ENCODE measurements at places on chromosomes 1 and 21.

- no peak for DNase-seq
Measured at GRCh38 chr1:91176250-91176649, 154.4 kb upstream of the ZNF644 start.

DNA sequence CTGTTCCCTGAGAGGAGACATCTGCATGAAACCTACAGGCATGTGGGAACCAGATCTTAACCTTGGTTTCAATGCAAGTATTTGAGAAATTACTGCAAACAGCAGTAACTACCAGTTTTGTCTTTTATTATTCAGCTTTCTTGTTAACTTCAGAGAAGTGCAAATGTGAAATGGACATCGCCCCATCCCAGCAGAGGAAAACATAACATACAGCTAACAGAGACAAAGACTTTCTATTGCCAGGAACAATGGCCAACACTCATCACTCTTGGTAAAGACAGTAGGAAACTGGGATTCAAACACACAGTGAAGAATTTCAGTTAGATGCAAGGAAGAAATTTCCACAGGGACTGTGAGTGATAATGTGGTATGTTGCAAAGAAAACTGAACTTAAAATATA, 115.1 kb downstream of the SLC30A10 start:
- DNase-seq, result no peak

- DNase-seq, result no peak
Measured at GRCh38 chr1:223844787-223845036, 1.0 kb downstream of the TP53BP2 start.

GRCh38 chr1:45926330-45926729, 122.9 kb downstream of the MAST2 start:
- no peak for DNase-seq

GRCh38 chr1:15640667-15641066, 23.4 kb downstream of the DDI2 start:
- DNase-seq, result no peak

GRCh38 chr1:14853518-14853917, 255.0 kb downstream of the KAZN start:
- no peak for DNase-seq

- no peak for DNase-seq
Measured at GRCh38 chr1:117826540-117827078, 102.8 kb downstream of the GDAP2 start.

GRCh38 chr1:31663622-31664452, 19.2 kb upstream of the PEF1 start:
- DNase-seq, result peak; percentile 40

- DNase-seq, result no peak
Measured at GRCh38 chr1:115680730-115681111, 39.0 kb downstream of the VANGL1 start.

- DNase-seq, result no peak
Measured at GRCh38 chr21:37551993-37552355, 185.4 kb downstream of the DYRK1A start.

- no peak for DNase-seq
Measured at GRCh38 chr1:63632110-63632509, 38.9 kb downstream of the PGM1 start.

GRCh38 chr1:111193712-111194480, 6.5 kb downstream of the DENND2D start:
- no peak for DNase-seq

DNA sequence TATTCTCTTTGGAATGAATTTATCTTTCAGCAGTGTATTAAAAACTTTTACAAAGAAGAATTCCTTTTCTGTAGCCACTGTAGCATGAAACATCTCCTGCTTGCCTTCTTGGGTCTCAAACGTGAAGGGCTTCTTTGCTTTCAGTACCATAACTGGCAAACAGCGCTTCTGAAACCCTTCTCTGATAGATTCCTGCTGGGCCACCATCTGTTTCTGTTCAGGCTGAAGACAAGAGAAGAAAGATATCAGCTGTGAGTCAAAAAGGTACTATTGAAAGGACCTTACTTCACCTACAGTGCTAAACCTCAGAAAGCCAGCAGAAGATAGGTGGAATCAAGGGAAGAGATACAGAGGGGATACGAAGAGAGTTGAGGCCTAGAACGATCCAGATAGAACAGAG, 10.5 kb downstream of the AIM2 start:
- no peak for DNase-seq

- DNase-seq, result no peak
Measured at GRCh38 chr21:44598061-44598460, 2.3 kb upstream of the KRTAP10-7 start.

- no peak for DNase-seq
Measured at GRCh38 chr1:44740179-44740617, 561 bp downstream of the KIF2C start.

DNA sequence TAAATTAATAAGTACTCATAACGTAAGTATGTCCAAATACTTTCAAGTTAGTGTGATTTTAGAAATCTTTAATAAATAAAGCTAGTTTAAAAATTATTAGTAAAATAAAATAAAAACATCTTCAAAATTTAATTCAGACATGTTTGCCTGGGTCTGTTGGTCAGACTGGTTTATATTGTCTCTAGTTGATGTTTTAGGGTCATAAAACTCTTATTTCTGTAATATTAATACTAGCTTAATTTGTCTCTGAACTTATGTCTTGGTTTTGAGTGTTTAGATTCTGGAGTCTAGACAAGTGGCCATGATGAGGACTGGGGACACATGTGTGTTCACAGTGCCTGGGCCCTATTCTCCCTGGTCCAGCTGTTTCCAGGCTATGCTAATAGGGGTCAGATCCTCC, 184.5 kb upstream of the TNR start:
- no peak for DNase-seq

DNA sequence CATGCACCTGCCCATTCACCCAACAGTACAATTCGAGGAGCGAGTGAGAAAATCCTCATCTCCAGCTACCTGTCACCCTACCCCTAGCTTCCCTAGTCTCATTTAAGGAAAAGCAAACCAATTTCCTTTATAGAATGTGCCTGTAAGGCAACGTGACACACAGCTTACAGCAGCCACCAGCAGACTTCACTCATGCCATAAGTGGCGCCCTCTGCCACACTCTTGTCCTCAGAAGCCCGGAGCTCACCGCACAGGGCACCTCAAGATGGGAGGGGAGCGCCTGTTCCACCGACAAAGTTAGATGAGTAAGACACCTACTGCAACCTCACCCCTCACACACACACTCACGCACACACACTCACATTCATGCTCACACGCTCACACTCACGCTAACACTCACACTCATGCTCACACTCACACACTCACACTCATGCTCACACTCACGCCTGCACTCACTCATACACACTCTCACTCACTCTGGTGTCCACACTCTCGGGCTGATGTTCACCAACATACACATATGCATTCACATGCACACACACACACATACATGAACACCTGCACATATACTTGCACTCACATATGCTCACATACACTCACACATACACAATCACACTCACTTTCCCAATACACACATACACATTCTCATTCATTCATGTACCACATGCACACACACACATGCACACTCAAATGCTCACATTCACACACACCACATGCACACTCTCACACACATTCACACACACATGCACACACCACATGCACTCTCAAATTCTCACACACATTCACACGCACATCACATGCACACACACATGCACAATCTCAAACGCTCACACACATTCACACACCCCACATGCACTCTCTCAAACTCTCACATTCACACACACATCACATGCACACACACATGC, 170.7 kb downstream of the PSMG1 start:
- no peak for DNase-seq

DNA sequence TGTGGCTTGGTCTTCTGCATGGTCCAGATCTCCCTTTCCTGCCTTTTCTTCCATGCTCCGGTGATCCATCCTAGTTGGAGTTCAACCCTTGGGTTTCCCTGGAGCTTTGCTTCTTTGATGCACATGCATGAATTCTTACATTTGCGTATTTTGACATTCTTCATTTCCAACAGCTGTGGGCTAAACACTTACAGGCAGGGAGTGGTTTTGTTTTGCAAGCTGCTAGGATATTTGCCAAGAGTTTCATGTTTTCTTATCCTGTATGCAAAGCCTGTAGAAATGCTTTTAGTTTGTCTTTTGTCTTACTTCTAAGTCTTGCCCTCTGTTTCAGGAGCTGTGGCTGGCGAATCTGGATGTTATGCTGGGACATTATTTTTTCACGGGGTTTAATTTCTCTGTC, 90.3 kb upstream of the PAXBP1 start:
- no peak for DNase-seq

DNA sequence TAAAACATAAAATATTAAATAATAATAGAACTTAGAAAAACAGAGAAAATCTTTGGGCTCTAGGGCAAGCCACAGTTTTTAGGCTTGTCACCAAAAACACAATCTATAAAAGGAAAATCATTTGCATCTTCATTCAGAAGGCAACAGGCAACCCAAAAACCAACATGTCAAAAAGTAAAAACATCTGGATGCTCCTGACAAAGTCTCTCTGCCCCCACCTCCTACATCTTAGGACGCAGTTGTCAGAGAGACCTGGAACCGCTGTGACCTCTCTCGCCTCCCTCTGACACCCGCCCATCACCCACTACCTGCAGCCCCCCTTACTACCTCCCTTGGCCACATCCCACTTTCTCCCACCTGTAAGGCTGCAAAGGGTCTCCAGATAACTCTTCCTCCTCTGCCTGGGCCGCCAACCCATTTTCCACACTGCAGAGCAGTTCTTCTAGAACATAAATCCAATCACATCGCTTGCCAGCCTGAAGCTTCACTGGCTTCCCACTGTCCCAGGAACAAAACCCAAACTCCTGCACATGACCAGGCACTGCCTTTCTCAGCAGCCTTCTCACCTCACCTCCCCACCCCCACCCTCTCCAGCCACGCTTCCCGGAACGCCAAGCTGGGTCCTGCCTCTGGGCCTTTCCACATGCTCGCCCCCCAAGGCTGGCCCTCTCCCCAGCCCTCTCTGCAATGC, 14.7 kb downstream of the PRDM15 start:
- no peak for DNase-seq

GRCh38 chr1:27774654-27775053, 1.6 kb downstream of the STX12 start:
- no peak for DNase-seq

GRCh38 chr1:228039986-228040385, 33.2 kb downstream of the WNT3A start:
- DNase-seq, result no peak

GRCh38 chr1:63127376-63127775, 195.0 kb upstream of the FOXD3 start:
- no peak for DNase-seq

DNA sequence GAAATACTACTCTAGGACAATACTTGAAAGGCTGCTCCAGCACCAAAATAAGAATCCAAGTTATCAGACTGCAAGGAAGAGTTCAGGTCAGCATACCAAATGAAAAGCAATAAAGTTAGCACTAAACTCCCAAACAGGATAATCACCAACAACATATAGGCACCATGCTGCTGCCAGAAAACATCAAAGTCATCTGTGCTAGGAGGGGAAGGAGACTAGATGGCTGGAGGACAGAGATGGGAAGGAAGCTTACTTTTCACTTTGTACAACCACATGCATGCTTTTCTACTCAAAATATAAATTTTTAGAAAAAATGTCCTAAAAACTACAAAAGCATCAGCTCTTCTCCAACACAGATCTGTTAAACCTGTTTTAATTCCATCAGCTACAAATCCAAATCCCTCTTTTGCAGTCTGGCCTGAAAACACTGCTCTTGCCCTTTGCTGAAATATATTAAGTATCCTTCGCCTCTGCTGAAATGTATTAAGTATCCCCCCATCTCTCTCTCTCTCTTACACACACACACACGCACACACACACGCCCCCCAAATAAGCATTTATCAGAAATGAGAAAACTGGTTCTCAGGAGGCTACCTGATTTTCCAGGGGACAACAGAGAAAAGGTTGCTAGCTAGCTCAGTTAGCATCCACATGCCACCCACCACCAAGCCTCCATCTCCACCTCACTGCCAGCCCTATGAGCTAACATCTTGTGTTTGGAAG, 1.5 kb downstream of the GATAD2B start:
- DNase-seq, result no peak

GRCh38 chr1:245154429-245155271, at the start of gene KIF26B:
Gene KIF26B (plus strand): TSS chr1:245154985. CDS start chr1:245155425, 440 bp downstream.
- no peak for DNase-seq

DNA sequence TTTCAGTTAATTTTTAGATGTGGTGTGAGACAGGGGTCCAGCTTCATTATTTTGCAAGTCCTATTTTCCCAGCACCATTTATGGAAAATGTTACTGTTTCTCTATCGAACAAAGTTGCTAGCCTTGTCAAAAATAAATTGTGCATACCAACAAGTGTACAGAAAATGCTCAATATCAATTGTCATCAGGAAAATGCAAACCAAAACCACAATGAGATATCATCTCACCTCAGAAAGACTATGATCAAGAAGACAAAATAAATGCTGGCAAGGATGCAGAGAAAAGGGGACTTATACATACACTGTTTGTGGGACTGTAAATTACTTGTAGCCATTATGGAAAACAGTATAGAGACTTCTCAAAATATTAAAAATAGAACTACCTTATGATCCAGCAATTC, 54.8 kb downstream of the VCAM1 start:
- DNase-seq, result no peak

DNA sequence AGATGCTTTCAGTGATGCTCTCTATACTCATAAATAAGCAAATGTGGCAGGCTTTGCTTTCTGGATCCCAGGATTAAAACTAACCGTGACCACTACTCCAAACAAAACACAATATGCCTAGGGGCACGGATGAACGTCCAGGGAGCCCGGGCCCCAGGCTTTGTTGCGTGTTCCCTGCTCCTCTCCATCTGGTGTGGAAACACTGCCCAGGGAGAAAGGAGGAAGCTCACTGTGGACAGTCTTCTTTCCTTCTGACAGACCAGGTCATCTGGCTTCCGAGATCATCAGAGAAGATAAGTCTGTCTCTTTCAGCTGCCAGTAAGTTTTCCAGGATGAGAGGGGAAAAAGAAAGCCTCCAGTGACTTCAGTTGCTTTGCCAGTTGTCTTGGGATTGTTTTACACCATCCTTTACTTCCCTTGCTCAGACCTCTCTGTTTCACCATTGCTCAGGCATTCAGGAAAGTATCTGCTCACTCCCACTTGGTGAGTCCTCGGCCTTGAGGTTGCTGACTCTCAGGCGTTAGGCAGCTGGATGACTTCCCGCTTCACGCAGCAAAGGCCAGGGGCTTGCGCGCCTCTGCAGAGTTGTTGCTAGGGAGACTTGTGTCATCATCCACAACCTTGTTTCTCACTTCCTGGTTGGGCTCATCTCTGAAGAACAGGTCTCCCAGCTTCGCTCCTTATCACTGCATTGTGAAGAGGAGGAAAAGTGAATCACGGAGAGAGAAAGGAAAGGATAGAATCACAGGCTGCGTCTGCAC, 20.6 kb upstream of the PGD start:
- no peak for DNase-seq

- no peak for DNase-seq
Measured at GRCh38 chr1:108201687-108202086, 1.5 kb upstream of the SLC25A24 start.

GRCh38 chr1:238681021-238681420, 705.3 kb upstream of the CHRM3 start:
- DNase-seq, result no peak

All from hippocampal formation (tissue), 2 donors.